ENCODE measurements at places on chromosomes 5 and 9. TPM values are rescaled to one million over a fixed set of nuclear protein-coding genes. Genes with fewer than 3 reads are reported as not detected.
A peak's percentile ranks its signal among the peaks of the same experiment; 100 is the strongest.

DNA sequence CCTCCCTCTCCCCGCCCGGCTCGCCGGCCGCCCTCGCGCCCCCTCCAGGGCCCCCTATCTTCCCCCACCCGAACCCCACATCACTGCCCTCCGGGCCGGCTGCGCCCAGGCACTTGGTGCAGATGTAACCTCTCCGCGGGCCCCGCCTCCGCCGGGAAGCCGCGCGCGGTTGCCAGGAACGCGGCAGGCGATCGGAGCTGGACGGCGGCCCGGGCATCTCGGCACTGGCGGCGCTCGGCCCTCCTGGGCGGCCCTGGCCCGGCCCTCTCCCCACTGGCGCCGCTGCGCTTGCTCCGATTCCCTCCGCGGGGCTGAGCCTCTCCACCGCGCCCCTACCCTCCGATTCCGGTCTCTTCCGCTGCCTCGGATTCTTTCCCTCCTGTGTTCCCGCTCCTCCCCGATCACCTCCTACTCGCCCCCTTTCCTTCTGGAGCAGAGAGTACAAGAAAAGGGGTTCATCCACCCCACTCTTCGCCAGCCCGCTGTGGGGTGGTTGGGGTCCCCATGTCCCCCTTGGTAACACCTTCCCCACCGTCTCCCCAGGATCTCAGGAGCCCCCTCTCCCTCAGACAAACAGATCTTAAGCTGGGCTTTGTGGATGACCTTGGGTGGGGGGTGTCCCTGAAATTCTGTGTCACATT lies 70.6 kb downstream of the C9orf50 start:
- peak overlapping the region; percentile 88 for H3K4me3 ChIP-seq
- H3K36me3 ChIP-seq, result no peaks in the 10 kb centered on the region
- H3K27me3 ChIP-seq, result no peaks in the 10 kb centered on the region
- peaks cover 21% of the 10 kb centered on the region for H3K4me1 ChIP-seq
- H3K27ac ChIP-seq, result peak overlapping the region; percentile 75

GRCh38 chr5:15596936-15597335 lies 97.0 kb downstream of the FBXL7 start:
- H3K27me3 ChIP-seq, result no peaks in the 10 kb centered on the region
- peaks cover 32% of the 10 kb centered on the region for H3K4me1 ChIP-seq
- H3K27ac ChIP-seq, result no peak overlapping the region
- H3K36me3 ChIP-seq, result peaks cover 5% of the 10 kb centered on the region

ACOT12 gene
- 0.74 TPM for total RNA-seq

GRCh38 chr9:118630931-118631595 lies 738.2 kb downstream of the BRINP1 start:
- H3K27ac ChIP-seq, result no peak overlapping the region
- no peaks in the 10 kb centered on the region for H3K27me3 ChIP-seq

- peaks cover 6% of the 10 kb centered on the region for H3K4me1 ChIP-seq
- no peaks in the 10 kb centered on the region for H3K27me3 ChIP-seq
- no peak overlapping the region for H3K27ac ChIP-seq
- H3K4me3 ChIP-seq, result no peak overlapping the region
- no peak for DNase-seq
- peaks cover 53% of the 10 kb centered on the region for H3K36me3 ChIP-seq
Measured at GRCh38 chr5:31442058-31442745, 89.7 kb downstream of the DROSHA start.
